ENCODE measurements at places on chromosomes 4 and X.
A peak's percentile ranks its signal among the peaks of the same experiment; 100 is the strongest.

GRCh38 chr4:66178906-66179305 lies 508.6 kb upstream of the EPHA5 start:
- no peak for DNase-seq

GRCh38 chrX:119503484-119503861 lies 35.2 kb downstream of the SLC25A5 start:
- no peak for DNase-seq

GRCh38 chrX:50168241-50168687 lies 32.5 kb downstream of the AKAP4 start:
- no peak for DNase-seq

DNA sequence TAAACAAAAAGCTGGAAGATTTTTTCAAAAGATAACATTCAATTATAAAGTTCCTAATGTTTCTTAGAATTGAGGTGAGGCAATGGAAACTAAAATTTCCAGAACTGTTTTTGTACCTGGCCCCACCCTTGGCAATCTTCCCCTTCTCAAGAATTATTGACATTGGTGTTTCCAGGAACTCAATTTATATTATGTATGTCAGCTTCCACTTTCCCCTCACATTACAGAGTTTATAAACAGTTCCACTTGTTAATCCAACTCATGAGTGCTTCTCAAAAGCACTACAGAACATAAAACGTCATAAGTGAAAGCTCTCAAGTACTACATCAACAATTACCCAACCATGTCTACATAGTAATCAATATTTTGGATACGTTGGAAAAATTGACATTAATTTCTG lies 107.4 kb downstream of the FAM13A start:
- DNase-seq = no peak

DNA sequence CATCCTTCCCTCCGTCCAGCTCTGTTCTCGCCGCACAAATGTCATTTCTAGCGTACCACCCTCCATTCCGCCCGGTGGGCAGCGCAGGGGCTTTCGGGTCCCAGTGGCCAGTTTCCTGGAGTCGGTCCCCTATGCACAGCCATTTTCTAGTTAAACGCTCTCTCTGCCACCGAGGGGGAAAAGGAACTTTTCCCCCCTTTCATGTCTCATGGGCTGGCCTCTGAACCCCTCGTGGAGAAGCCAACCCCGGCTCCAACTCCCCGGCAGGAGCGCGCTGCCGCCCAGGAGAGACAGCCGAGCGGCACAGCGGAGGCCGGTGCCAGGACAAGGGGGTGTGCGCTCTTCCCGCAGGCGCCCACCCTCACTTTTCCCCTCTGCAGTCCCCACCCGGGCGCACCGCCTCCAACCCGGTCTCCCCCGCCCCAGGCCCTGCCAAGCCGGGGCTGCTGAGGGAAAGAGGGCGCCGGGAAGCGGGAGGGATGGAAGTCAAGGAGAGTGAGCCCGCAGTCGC lies 662 bp downstream of the APBB2 start:
- DNase-seq = no peak

DNA sequence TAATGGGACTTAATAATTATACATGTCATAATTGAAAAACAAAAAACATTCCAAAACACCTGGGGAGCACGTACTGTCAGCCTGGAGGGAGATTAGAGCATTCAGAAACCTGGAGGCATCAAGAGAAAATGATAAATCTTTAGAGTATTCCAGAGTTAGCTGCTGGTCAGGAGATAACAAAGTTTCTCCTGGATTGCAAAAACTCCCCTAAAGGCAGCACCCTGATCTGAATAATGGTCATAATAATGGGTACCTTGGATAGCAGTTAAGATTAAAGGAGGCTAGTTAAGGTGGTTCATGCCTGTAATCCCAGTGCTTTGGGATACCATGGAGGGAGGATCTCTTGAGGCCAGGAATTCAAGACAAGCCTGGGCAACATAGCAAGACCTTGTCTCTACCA lies 15.9 kb upstream of the RAB40A start:
- no peak for DNase-seq

GRCh38 chr4:186898367-186898766 lies 174.7 kb upstream of the FAT1 start:
- no peak for DNase-seq

DNA sequence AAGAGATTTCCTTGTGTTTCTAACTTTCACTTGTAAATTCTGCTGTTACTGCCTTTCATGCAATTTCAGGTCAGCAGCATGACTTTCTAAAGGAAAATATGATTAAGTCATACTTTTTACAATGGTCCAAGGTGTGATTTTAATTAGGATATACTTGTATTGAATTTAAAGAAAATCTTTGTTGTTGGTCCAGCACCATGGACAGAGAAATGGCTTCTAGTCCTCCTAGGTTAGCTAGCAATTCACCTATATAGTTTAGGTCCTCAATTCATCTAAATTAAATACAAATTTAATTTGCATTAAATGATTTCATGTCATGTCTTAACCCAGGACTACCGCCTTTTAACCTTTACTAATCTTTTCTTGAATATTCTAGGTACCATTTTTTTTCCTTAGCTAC lies 304.9 kb upstream of the RPS6KA3 start:
- DNase-seq = no peak

DNA sequence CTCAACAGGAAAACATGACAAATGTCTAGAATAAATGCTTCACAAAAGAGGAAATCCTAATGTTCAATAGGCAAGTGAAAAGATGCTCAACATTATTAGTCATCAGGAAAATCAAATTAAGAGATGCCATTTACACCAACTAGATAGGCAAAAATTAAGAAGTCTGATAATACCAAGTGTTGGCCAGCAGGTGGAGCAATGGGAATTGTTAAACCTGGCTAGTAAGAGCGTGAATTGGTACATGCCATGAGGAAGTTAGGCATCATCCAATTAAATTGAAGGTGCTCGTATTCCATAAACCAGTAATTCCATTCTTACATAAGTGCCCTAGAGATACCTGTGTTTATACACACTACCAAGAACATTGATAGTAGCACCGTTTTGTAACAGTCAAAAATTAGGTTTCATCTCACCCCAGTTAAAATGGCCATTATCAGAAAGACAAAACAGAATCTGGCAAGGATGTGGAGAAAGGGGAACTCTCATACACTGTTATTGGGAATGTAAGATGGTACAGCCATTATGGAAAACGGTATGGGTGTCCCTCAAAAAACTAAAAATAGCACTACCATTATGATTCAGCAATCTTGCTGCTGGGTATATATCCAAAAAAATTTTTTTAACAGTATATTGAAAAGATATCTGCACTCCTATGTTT lies 14.0 kb upstream of the ZCCHC18 start:
- peak; percentile 62 for DNase-seq

GRCh38 chrX:118807151-118808017 lies 16.2 kb upstream of the ZCCHC12 start:
- DNase-seq = peak; percentile 38

DNA sequence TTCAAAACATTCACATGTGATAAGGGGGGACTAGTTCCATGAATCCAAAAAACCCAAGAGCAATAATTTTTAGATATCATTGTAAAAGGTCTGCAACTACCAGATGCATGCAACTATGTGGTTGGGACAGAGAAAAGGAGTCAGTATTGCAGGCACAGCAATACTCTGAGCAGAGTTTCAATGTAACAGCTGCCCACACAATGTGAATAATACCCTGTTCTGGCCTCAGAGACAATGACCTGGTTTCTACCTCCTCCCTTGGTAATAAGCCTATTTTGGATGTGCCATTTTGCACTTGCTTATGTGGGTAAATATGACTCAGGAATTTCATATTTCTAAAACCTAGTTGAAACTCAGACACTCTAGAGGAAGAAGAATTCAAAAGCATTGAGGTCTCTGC lies 194.8 kb upstream of the RASGEF1B start:
- DNase-seq = no peak

DNA sequence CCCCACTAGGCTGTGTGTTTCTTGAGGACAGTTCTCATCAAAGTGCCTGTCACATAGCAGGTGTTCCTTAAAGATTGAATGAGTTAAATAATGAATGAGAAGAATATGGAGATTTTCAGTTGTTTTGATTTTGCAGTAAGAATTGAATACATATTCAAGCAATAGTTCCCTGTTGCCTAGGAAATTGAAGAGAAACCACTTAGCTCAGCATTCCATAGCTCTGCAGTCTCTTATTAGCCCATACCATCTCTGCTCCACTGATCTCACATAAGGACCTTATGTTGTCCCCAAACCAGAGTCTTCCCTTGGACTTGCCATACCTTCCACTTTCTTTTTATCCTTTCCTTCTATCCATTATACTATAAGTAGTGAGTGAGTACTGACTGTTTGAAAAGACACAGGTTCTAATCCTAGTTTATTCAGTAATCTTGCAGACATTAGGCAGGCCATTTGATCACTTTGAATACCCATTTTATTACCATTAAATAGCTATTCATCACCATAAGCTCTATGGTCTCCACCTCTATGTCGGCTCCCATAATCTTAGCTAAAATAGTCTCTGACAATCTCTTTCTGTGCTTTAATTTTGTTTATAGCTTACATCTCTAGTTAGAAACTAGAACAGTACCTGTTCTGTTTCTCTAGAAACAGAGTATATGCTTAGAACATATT lies 1059.6 kb upstream of the SLIT2 start:
- DNase-seq = no peak

DNA sequence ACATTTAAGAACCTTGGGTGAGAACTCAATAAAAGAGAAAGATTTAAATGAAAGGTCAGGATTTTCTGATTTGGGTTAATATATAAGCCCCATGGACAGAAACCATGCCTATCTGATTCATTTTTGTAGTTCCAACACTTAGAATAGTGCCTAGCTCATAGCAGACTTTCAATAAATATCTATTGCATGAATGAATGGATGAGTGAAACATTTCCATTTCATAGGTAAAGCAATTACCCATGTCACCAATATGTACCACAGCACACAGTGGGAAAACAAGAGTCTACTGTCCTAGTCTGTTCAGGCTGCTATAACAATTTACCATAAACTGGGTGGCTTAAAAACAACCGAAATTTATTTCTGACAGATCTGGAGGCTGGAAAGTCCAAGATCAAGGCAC lies 63.9 kb upstream of the PTPN13 start:
- no peak for DNase-seq

DNA sequence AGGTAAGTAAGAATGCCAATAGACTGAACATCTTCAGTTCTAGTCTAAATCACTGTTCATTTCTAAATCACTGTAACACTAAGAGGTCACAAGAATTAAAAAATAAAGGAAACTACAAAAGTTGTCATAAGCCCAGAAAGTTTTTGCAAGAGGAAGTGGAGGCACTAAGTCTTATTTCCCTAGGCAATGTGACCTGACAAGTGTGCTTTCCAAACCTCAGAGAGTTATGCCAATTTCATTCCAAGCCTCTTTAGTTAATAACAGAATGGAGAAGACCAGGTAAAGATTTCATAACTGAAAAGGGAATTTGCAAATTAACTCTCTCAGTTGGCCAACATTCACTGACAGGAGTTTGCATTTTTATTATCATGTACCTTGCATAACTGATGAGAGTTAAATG lies 40.5 kb downstream of the BBS12 start:
- peak; percentile 23 for DNase-seq

- DNase-seq = no peak
These were observed 29.5 kb upstream of the SERTM2 start for GRCh38 chrX:111481896-111482295.

- no peak for DNase-seq
These were observed 351.4 kb upstream of the SMIM31 start for GRCh38 chr4:164402554-164402953.

DNA sequence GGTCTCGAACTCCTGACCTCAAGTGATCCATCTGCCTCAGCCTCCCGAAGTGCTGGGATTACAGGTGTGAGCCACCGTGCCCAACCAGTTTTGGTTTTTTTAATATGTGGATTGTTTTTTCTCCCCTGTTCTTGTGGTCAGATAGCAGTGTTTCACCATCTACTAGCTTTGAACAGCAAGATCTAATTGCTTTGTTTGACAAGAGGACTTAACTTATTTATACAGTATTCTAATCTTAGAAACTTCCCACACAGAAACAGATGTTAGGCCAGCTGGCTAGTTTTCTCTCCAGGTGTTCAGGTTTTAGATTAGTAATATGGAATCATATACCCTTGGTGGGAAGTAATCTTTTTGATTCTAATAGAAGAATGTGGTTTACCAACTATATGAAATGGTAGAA lies 12.9 kb downstream of the ING2 start:
- DNase-seq = no peak

- no peak for DNase-seq
These were observed 295.5 kb downstream of the SLC7A11 start for GRCh38 chr4:137946453-137947174.

GRCh38 chr4:152081024-152081423 lies 320.2 kb upstream of the GATB start:
- no peak for DNase-seq

DNA sequence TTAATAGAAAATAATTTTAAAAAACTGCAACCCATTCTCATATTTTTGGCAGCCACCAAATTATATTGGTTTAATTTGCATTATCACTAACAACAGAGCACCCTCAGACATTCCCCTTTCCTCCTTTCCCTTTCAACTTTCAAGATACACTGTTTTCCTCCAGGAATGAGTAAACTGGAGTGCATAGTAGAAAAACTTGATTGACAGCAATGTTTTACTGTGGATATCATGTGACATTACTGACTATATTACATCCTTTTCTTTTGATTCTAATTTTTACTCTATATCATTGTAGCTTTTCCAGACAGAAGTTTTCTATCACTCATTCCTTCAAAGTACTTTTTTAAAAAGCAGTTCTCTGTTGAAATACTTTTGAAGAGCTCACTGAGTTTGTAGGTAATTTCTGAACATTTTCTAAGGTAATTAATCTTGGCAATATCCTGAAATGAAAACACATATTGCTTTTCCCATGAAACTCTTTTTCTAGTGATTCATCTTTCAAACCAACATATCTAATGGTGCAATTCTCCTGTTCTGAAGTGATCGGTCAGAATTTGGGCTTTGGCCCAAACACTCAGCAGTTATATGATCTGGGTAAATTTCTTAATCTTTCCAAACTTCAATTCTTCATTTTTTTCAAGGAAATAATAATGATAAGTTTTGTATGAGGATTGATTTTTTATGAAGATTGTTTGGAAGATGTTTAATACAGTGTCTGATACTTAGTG lies 920.4 kb upstream of the EPHA5 start:
- DNase-seq = no peak

DNA sequence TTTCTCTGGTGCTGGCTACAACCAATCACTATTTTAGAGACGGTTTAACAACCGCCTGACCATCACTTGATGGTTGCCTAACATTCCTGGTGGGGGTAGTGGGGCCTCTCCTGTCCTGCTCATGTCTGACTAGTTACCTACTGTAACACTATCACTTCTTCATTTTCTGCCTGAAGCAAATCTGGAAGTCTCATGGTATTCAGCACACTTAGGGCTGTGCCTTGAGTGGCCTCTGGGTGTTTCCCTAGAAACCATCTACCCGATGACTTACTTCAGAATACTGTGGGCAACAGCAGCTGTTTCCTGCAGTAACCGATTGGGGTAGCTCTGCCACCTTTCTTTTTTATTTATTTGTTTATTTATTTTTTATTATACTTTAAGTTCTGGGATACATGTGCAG lies 880.1 kb upstream of the INTU start:
- no peak for DNase-seq

DNA sequence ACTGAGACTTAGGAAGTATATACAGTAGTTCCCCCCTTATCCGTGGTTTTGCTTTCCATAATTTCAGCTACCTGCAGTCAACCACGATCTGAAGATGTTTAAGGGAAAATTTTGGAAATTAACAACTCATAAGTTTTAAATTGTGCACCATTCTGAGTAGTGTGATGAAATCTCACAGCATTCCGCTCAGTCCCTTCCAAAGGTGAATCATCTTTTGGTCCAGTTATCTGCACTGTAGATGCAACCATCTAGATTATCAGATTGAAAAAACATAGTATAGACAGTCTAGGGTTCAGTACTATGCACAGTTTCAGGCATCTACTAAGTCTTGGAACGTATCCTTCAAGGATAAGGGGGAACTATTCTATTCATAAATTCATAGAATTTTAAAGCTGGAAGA lies 109.0 kb downstream of the ANXA3 start:
- no peak for DNase-seq
